ENCODE measurements at places on chromosomes 2 and 18.

- DNase-seq = no peak
Measured at GRCh38 chr2:108944601-108945331, 44.3 kb downstream of the EDAR start.

GRCh38 chr2:25042321-25043240 lies 705 bp downstream of the EFR3B start:
- no peak for DNase-seq

GRCh38 chr2:9428965-9429577 lies 5.6 kb downstream of the CPSF3 start:
- no peak for DNase-seq

GRCh38 chr2:101002562-101003277 lies 631 bp downstream of the RPL31 start:
- DNase-seq = no peak

DNA sequence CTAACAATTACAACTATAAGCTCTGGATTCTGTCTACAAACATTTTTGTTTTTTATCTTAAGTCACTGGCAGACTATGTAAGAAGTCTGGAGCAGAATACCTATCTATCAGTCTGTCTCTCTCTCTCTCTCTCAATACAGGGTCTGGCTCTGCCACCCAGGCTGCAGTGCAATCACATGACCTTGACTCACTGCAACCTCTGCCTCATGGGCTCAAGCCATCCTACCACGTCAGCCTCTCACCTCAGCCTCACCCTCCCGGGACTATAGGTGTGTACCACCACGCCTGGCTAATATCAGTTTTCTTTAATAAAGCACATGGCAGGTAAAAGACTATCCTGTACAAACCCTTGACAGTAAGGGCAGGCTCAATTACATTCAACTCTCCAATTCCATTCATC lies 96.9 kb downstream of the OSBPL1A start:
- DNase-seq = no peak

DNA sequence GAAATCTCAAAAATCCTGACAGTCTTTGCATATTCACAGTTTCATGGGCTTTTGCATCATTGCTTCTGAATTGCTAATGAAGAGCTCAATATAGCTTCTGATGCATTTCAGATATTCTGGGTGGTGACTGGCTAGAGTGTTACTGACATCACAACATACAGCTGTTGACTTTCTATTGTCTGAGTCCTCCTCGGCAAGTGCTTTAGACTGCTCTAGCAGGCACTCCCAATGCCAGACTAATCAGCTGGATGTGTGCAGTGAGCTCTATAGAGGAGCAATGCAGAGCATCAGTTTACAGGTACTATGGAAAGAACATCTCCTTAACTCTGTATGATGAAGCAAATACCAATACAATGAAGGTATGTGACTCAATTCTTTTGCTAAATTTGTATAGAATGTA lies 54.9 kb downstream of the R3HDM1 start:
- DNase-seq = no peak

GRCh38 chr2:99487906-99488305 lies 1.9 kb downstream of the REV1 start:
- no peak for DNase-seq

- no peak for DNase-seq
Measured at GRCh38 chr2:40487602-40488001, 35.7 kb upstream of the SLC8A1 start.

DNA sequence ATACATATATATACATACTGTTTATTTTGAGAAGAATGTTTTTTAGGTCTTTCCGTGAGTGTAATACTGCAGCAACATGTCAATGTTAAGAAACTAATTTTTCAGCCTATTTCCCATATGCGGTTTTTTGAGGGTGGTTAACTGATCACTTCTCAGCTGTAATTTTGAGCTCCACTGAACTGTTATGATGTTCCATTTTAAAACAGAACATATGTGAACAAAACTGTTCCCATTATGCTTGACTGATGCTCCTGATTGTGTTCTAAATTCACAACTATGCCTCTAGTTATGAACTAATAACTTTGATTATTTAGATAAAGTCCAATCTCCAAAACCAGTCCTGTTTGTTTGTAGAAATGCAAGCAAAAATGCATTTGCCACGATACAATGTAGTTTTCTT lies 511.2 kb upstream of the FSIP2 start:
- no peak for DNase-seq

GRCh38 chr2:10471046-10471571 lies 23.0 kb upstream of the ODC1 start:
- no peak for DNase-seq

- DNase-seq = peak; percentile 34
Measured at GRCh38 chr2:69298261-69298660, 88.8 kb downstream of the GFPT1 start.

DNA sequence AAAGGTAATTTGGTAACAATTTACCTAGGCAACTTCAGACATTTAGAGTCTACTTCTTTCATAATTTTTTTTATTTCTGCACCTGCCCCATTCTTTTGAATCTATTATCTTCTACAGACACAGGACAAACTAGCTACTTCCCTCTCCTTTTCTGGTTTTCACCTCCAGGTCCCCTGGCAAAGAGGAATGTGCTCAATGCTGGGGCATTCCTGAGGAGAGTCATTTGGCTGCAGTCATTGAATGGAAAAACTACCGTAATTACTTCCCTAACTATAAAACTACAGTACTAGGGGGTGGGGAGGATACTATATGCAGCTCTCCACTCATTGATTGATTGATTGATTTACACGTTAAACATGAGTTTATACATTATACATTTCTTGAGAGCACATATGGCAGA lies 11.2 kb upstream of the ARHGAP28 start:
- DNase-seq = no peak

DNA sequence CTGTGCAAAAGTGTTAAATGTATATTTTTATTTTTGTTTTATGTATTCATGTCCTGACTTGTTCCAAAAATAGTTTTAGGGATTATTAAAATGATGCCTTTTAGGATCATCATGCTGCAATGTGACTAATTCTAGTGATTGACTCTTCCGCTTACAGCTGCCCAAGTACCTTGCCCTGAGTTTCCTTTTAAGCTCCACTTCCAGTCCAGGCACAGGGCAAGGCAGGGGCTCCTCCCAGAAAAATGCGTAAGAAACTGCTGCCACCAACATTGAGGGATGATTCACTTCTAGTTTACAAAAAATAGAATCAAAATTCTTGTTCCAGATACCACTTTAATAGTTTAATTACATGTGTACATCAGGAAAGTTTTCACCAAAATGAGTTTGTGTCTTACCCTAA lies 116.4 kb downstream of the IRS1 start:
- no peak for DNase-seq

GRCh38 chr18:777021-777420 lies 35.0 kb downstream of the YES1 start:
- no peak for DNase-seq

DNA sequence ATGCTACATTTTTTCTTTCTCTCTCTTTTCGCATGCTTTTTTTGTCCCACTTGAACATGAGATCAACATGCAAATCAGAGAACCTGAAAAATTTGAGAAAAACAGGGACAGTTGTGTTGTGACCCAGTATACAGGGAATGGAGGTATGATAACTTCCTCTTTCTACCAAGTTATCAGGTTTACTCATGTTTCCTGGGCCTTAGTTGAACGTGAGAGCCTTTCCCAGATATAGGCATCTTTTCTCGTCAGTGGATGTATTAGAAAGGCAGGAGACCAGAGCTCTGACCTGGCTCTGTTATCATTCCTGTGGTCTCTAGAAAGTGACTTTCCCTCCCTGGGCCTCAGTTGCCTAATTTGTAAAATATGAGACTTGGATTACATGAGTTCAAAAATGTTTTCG lies 30.1 kb upstream of the FAM117B start:
- DNase-seq = no peak

DNA sequence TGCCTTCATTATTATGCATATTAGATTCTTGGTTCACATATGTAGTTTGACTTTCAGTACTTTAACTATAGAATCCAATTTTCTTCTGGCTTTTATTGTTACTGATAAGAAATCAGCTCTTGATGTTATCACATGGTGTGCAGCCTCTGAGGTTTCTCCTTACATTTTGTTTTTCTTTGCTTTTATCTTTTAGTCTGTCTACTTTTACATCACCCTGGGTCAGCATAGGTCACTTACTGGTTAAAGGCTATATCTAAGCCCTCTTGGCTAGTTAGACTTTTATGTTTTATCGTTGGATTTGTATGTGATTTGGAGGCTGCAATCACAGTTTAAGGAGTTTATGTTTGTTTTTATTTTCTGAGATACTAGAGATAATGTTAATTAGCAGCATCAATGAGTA lies 187.2 kb upstream of the NOL4 start:
- DNase-seq = no peak

GRCh38 chr2:221981912-221982470 lies 316.8 kb downstream of the PAX3 start:
- no peak for DNase-seq

DNA sequence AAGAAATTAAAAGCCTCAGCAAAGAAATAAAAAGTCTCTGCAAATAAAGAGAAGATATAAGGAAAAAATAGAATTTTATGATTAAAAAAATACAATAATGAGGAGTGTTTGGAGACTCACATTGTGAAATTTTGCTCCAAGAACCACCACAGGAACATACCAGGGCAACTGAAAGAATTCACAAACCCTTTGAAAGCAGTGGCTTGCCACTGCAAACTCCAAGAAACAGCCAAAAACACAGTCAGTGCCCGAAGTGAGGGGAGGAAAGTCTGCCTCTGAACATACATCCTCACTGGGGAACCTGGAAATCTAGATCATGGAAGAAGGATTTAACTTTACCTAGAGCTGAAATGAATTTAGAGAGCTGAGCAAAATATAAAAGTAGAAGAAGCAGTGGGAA lies 33.1 kb downstream of the EVA1A start:
- DNase-seq = no peak

All from GDM1 (cell line).